ENCODE measurements at places on chromosomes 7 and 10. TPM values are rescaled to one million over a fixed set of nuclear protein-coding genes. Genes with fewer than 3 reads are reported as not detected.

DNA sequence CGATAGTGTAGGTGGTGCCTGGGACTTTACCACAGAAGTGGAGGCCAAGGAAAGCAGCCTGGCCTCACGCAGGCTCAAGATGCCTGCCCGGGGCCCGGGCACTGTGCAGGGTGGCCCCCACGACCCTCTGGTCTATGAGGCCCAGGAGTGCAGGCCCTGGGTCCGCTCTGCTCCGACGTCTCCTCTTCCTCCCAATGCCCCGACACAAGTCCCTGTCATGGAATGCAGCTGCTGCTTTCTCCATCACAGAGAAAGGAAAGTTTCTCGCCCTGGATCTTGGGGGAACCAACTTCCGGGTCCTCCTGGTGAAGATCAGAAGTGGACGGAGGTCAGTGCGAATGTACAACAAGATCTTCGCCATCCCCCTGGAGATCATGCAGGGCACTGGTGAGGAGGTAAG lies 28.3 kb upstream of the HK1 start:
- DNase-seq: no peak

Gene CPVL
- 18.2 TPM for total RNA-seq

Gene TRA2A
- total RNA-seq: 27.6 TPM

Gene NODAL
- not detected for total RNA-seq

DNA sequence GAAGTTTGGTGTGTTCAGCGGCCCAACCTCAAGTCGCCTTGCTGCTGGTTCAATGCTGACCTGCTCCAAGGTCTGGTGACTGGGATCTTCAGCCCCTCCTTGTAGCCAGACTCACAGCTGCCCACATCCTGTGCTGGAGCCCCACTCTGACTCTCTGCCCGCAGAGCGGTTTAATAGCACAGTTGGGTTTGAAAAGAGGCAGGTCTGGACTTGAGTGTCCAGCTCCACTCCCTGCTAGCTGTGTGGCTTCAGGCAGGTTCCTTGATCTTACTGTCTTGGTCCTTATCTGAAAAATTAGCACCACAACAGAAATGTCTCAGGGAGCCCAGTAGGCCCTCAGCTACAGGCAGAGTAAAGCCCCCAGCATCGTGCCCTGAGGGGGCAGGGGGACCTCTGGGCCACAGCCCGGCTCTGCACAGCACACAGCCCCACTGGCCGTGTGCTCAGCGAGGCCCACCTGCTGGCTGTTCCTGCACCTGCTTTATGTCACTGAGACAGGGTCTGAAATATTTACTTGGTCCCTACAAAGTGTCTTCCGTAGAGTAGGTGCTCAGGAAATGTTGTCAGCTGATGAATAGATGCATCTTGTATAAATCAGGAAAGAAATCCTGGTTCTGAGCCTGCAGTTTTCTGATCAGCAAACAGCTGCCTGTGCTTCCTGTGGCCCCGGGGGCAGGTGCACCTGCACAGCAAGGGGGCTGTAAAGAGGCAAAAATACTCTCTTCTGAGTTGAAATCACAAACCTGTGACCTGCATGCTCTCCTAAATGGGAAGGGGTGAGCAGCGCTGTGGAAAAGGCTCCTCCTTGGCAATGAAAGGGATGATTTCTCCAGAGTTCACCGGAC lies 155.5 kb downstream of the SVIL start:
- DNase-seq: peak; percentile 67

Gene PILRA
- total RNA-seq: 2.0 TPM

DNA sequence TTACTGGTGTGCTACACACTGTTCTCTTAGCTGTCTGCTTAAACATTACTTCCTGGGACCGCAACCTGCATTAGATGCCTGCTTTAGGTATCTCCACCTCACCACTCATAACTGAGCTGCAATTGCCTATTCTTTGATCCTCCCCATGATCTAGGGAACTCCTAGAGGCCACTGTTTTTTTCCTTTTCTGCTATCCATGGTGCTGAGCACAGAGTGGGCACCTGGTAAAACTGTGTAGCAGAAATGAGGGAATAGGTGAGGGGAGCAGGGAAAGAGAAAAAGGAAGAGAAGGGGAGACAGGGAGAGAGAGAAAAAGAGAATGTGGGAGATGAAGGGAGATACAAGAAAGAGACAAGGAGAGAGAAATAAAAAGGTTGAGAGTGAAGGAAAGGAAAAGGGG lies 434.9 kb downstream of the ADRA2A start:
- no peak for DNase-seq

Gene CLDN3
- 11.6 TPM for total RNA-seq

Gene ATRNL1
- 5.0 TPM for total RNA-seq

- DNase-seq: no peak
Observed at GRCh38 chr10:34933676-34934075, 118.6 kb upstream of the PARD3 start.

DNA sequence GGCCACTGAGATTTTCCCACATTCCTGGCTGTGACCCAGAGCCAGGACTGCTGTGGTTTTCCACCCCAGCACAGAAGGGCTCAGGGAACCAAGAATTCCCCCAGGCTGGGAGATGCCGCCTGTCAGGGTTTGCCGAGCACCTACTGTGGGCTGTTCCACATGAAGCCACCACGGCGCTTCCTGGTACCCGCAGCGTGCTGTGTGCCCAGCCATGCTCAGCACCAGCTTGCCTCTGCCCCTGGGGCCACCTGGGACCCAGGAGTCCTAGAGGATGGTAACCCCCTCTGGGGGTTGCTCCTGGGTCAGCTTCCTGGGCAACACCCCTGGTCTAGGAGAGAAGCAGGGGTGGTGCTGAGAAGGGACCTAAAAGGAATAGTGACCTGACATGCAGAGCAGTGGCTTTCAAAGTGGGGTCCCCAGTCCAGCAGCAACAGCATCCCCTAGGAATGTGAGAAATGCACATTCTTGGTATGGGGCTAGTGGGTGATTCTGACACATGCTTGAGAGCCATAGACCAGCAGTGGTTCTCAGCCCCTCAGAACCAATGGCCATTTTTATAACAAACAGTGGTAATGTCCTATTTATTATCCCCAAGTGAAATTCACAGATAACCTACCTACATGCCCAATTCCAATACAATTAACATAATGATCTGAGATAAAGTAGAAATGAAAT lies 53.4 kb downstream of the TSPAN15 start:
- DNase-seq: no peak

Gene ELN
- 0.15 TPM for total RNA-seq

Gene TMEM176A
- total RNA-seq: 0.35 TPM

DNA sequence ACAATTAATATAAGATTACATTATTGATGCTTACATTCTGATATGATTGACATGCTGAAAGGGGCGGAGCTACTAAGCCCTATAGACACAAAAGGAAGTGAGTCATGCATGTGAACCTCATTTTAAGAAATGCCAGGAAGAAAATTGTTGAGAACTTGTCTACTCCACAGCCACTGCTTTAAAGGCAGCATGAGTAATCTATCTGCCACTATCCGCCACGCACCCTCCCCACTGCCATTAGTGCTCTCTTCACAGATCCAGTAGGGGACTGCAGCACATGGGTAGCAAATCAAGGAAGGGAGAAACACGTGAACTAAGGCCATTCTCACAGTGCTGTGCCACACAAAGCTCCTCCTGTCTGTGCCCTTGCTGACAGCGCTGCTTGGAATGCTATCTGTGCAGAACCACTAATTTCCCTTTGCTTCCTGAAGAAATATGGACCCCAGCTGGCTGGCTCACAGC lies 524.8 kb downstream of the GRM8 start:
- peak; percentile 31 for DNase-seq

DNA sequence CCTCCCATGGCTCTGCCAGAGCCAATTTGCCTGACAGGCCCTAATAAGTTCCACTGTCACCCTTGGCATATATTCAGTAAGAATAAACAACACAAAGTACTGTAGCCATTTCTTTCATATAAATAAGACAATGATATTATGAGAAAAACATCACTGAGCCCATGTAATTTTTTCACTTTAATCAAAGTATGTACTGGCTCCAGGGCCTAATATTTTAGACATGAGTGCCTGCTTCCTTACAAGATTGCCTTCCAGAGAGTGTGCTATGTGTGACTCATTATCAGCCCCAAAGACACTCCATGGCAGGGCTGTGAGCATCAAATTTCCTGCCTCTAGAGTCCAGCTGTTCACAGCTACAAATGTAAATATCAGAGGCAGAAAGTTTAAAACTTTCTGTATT lies 297.6 kb downstream of the LHFPL3 start:
- DNase-seq: no peak

Gene NEUROG3
- not detected for total RNA-seq

Gene ATP6V1F
- total RNA-seq: 145 TPM

DNA sequence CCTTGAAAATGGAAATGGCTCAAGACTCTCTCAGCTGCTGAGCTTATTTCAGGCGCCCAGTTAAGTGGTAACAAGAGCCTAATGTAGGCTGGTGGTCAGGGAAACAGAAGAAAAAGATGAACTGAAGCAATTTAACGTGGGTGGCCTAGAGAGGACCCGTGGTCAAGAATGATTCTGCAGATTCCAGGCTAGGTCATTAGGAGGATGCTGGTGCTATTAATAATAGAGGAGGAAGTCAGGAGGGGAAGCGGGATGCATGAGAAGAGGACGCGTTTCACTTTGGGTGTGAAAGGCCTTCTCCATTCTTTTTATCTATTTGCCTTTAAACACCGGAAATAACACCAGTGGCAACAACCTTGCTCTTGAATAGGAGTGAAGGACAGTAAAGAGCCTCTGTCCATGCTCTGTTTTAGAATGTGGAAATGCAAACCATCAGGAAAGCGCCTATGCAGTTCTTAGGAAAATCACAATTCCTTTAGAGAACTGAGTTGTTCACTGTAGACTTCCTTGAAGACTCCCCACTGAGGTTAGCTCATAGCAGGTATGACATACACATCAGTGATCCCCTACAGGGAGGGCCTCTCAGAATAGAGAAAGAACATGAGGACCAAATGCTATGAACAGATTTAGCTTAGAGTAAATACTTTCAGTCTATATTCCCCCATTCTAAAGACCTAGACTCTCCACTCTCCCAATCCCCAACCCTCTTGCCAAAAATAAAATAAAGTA lies 8.6 kb downstream of the LIPA start:
- no peak for DNase-seq

DNA sequence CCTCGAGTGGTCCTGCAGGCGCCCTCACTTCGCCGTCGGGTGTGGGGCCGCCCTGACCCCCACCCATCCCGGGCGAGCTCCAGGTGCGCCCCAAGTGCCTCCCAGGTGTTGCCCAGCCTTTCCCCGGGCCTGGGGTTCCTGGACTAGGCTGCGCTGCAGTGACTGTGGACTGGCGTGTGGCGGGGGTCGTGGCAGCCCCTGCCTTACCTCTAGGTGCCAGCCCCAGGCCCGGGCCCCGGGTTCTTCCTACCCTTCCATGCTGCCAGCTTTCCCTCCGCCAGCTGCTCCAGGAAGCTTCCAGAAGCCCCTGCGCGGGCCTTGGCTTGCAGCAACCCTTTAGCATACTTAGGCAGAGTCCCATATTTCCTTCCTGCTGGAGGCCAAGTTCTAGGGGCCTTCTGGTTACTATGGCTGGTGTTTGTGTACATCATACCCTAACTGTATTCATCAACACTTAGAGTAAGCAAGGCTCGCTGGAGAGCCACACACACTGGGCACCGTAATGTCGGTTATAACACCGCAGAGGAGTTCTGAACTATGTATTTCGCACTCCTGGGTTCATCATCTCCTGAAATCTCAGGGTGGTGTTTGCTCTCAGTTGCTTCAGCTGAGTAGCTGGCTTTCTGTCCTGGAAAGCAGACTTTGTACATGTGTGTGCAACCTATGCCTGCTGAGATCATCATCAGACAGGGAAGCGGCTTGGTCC lies 471 bp downstream of the MGMT start:
- DNase-seq: peak; percentile 17
